ENCODE measurements at places on chromosomes 5 and 9.

GRCh38 chr5:179904463-179905160, 3.1 kb downstream of the TBC1D9B start:
- H3K27me3 ChIP-seq, result no peaks in the 10 kb centered on the region
- H3K4me3 ChIP-seq, result no peak overlapping the region
- peak overlapping the region; percentile 50 for H3K27ac ChIP-seq
- peaks cover 29% of the 10 kb centered on the region for H3K4me1 ChIP-seq
- H3K36me3 ChIP-seq, result peaks cover 17% of the 10 kb centered on the region

GRCh38 chr5:173677125-173677672, 60.7 kb upstream of the BOD1 start:
- H3K36me3 ChIP-seq, result no peaks in the 10 kb centered on the region
- H3K27ac ChIP-seq, result no peak overlapping the region
- no peaks in the 10 kb centered on the region for H3K4me1 ChIP-seq
- DNase-seq, result no peak
- H3K4me3 ChIP-seq, result no peak overlapping the region

- no peaks in the 10 kb centered on the region for H3K27me3 ChIP-seq
- H3K4me1 ChIP-seq, result no peaks in the 10 kb centered on the region
- H3K27ac ChIP-seq, result no peak overlapping the region
- DNase-seq, result no peak
- H3K4me3 ChIP-seq, result no peak overlapping the region
- peaks cover 6% of the 10 kb centered on the region for H3K36me3 ChIP-seq
Measured at GRCh38 chr5:5486122-5486521, 63.6 kb downstream of the ICE1 start.

- no peak overlapping the region for H3K27ac ChIP-seq
- peaks cover 10% of the 10 kb centered on the region for H3K27me3 ChIP-seq
- H3K4me3 ChIP-seq, result peak overlapping the region; percentile 63
- H3K36me3 ChIP-seq, result no peaks in the 10 kb centered on the region
- peaks cover 24% of the 10 kb centered on the region for H3K4me1 ChIP-seq
- peak; percentile 87 for DNase-seq
Measured at GRCh38 chr5:17216176-17216973, 1.1 kb upstream of the BASP1 start.

Measured in endothelial cell of umbilical vein (primary cell).